GM12892 (cell line): ENCODE measurements at places on chromosomes 6 and 20.

- no peak for DNase-seq
Observed at GRCh38 chr6:34360556-34360955, 31.9 kb downstream of the NUDT3 start.

- DNase-seq = no peak
Observed at GRCh38 chr6:132459605-132459952, 53.3 kb downstream of the STX7 start.

GRCh38 chr6:140041056-140041455 is 666.6 kb upstream of the CITED2 start:
- DNase-seq = no peak

DNA sequence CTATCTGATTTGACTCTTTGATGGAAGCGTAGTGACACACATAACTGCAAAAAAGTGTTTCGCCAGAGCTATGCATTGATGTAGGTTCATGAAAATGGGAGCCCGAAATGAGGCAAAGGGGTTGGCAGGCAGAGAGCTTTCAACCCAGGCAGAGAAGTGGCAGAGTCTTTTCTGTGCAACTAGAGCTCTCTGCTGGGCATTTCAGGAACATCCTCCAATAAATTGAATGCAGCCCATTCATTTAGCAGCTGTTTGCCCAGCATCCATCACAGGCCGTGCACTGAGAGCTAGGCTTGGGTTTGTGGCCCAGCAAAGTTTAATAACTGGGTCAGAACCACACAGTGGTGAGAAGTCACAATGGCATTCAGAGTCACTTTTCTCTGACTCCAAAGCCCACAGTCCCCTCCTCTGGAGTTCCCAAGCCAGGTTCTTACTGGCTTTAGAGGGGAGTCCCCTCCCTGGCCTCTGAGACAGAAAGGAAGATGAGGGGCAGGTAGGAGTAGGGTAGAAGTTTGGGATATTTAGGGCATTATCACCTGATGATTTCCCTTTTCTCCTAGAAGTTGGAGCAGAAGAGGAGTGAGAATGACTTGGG is 31.8 kb upstream of the ELMO2 start:
- DNase-seq = no peak

- DNase-seq = no peak
Observed at GRCh38 chr6:35524380-35525020, 11.8 kb upstream of the TULP1 start.

- DNase-seq = no peak
Observed at GRCh38 chr6:116568821-116569755, 2.2 kb upstream of the RWDD1 start.

GRCh38 chr20:61611401-61612180 is 359.5 kb downstream of the CDH4 start:
- no peak for DNase-seq
